Ovary (tissue), 10 donors: ENCODE measurements at places on chromosomes 4 and X. TPM values are rescaled to one million over a fixed set of nuclear protein-coding genes. Genes with fewer than 3 reads are reported as not detected.

DNA sequence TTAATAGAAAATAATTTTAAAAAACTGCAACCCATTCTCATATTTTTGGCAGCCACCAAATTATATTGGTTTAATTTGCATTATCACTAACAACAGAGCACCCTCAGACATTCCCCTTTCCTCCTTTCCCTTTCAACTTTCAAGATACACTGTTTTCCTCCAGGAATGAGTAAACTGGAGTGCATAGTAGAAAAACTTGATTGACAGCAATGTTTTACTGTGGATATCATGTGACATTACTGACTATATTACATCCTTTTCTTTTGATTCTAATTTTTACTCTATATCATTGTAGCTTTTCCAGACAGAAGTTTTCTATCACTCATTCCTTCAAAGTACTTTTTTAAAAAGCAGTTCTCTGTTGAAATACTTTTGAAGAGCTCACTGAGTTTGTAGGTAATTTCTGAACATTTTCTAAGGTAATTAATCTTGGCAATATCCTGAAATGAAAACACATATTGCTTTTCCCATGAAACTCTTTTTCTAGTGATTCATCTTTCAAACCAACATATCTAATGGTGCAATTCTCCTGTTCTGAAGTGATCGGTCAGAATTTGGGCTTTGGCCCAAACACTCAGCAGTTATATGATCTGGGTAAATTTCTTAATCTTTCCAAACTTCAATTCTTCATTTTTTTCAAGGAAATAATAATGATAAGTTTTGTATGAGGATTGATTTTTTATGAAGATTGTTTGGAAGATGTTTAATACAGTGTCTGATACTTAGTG, 920.4 kb upstream of the EPHA5 start:
- DNase-seq: no peak

DNA sequence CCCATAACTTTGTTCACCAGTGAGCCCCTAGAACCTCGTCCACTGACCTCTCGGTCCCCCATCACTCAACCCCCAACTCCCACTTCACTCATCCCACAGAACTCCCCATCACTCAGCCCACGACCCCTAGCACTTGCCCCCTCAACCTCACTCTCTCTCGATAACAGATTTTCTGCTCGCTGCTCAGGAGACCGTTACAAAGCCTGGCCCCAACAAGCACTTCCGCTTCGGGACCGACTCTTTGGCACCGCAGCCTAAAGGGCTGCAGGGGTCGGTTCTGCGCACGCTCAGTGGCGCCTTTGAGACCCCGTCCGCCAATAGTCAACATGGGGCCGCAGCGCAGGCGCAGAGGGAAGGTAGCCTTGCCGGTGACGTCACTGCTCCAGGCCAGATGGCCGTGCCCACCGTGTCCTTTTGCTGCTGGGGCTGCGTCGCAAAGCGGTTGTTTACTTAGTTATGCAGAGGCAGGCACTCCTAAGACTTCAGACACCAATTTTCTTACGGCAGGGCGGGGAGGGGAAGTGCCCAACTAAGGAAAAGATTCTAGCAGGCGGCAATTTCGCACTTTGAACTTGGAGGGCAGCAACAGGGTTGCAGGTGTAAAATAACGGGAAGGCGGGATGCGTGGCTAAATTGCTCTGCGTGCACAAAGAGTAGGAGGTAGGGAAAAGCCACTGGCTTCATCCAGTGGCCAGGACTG, at the start of gene ZNF182:
TSS of gene ZNF182 (minus strand) at position 232 of the 700 bp plus-strand sequence. CDS start 1,380 bp downstream, outside the sequence.
- DNase-seq: peak; percentile 94

- no peak for DNase-seq
Observed at GRCh38 chr4:70606459-70606858, 14.4 kb downstream of the AMBN start.

GRCh38 chr4:174549721-174550120, 27.4 kb upstream of the HPGD start:
- DNase-seq: no peak

- DNase-seq: peak; percentile 50
Observed at GRCh38 chrX:153727123-153727931, 2.7 kb downstream of the ABCD1 start.

- DNase-seq: no peak
Observed at GRCh38 chr4:88672987-88673386, 24.6 kb downstream of the NAP1L5 start.

DNA sequence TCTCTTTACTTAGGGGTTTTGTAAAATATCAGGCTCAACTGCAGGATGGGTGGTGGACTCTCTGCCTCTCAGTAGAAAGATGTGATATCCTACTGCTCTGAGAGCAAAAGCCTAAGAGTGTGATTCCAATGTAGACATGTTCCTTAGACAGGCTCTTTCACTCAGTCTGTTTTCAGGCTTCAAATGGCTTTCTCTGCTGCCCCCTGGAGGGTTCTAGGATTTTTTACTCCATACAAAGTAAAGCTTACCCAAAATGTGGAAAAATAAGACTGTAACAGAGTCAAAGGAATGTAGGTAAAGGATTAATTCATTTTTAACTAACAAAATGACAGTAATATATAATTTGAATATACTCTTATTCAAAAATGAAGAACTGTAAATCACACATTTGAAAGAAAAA, 32.1 kb downstream of the ZGRF1 start:
- peak; percentile 48 for DNase-seq

DNA sequence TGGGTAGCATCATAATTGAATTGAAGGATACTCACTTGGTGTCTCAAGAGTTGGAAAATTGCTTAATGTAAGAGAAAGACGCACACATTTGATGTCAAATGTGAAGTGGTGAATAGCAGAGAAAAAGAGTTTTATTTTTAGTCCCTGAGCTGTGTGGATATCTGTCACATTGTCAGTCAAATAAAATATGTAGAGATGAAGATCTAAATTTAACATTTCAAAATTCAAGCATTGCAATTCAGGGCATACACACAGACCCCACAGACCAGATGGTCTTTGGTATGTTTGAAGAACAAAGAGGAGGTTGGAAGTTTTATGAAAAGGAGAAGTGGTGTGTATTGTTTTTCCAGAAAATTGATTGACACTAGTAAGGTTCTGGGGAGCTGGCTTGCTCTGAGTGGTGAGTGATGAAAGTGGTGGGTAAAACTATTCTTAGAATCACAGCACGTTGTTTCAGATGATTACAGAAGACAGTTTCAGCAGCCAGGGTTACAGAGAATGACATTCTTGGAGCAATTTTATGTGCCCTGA, 44.9 kb upstream of the BBS12 start:
- no peak for DNase-seq

GRCh38 chr4:140330311-140330900, 43.0 kb upstream of the SCOC start:
- DNase-seq: no peak

DNA sequence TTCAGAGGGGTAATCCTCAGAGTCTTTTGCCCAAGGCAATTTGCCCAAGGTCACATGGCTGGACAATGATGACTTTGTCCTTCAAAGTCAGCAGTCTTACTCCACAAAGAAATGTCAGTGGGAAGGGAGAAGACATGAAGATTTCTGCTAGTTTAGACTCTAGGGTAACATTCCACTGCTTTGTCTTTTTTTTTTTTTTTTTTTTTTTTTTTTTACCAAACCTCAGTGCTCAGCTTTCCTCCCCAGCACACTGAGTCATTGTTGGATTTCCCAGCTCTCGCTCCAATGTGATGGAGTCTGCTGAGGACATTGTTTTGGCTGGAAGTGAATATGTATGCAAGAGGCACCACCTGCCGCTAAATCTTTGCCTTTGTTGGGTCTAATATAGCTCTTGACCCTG, 7.2 kb upstream of the C1QTNF7 start:
- DNase-seq: peak; percentile 26

DNA sequence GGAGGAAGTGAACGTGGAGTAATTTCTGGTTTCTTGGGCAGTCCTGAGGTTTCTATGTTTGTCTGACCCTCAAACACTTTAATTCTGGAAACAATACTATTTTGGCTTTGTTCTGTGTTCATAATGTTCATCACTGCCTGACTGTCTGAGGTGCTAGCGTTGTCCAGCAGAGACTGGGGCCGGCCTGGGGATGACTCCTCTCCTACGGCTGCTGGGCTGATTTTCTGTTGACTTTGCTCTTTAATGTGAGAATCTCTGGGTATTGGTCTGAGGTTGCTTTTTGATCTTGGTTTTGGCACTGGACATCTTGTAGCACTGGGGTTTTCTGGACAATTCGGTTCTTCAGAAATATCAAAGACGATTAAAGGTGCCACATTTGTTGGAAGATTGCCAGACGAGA, 75.8 kb downstream of the RPS3A start:
- peak; percentile 45 for DNase-seq

Gene NXF2
- not detected for polyA plus RNA-seq

Gene NOX1
- polyA plus RNA-seq: 0.28 TPM

Gene RAI2
- 52.8 TPM for polyA plus RNA-seq

Gene F11
- polyA plus RNA-seq: not detected

Gene SMIM10L2A
- 6.3 TPM for polyA plus RNA-seq
